Fibroblast of lung (primary cell): ENCODE measurements at places on chromosomes 4 and X. TPM values are rescaled to one million over a fixed set of nuclear protein-coding genes. Genes with fewer than 3 reads are reported as not detected.
A peak's percentile ranks its signal among the peaks of the same experiment; 100 is the strongest.

RBM46 gene
- total RNA-seq: under 0.01 TPM in 1 of 2 replicates, not detected in the other

PRSS12 gene
- 27.5 and 59.9 TPM in 2 replicates for total RNA-seq

HTT gene
- total RNA-seq: 41.8 and 52.9 TPM in 2 replicates

GC gene
- total RNA-seq: not detected in 2 replicates

SYNPO2 gene
- total RNA-seq: 12.6 and 40.1 TPM in 2 replicates

GAR1 gene
- total RNA-seq: 2.5 and 2.6 TPM in 2 replicates

HTRA3 gene
- total RNA-seq: 2.6 and 2.8 TPM in 2 replicates

MAGEA8 gene
- not detected in 2 replicates for total RNA-seq

PHOX2B gene
- total RNA-seq: not detected in 2 replicates

MAGEA6 gene
- not detected in 2 replicates for total RNA-seq

- no peak for DNase-seq
These were observed 7.8 kb upstream of the RRAGB start for GRCh38 chrX:55709735-55710134.

- DNase-seq: no peak
These were observed 7.3 kb downstream of the SMR3A start for GRCh38 chr4:70367813-70368212.

GRCh38 chr4:7546809-7547367 lies 112.2 kb upstream of the PSAPL1 start:
- peak; percentile 71 for DNase-seq

- DNase-seq: no peak
These were observed 15.2 kb upstream of the GPC3 start for GRCh38 chrX:134000260-134001245.

DNA sequence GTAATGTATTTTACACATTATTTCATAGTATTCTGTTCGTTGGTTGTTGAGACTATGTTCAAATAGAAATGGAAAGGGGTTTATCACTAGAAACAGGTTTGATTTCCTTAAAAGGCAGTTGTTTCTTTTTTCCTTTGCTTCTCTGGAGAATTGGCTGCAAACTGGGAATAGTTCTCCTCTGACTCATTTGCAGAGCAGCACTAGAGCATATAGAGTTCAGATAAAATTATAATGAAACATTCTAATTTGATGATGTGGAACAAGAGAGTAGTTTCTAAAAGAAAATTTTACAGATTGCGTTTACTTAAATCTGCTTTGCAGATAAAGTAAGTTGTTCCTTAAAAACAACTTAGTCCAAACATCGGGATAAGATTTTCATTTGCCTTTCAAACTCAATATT lies 29.7 kb downstream of the SYNPO2 start:
- peak; percentile 94 for DNase-seq

GRCh38 chr4:76449833-76450232 lies 14.8 kb downstream of the SHROOM3 start:
- DNase-seq: peak; percentile 52

DNA sequence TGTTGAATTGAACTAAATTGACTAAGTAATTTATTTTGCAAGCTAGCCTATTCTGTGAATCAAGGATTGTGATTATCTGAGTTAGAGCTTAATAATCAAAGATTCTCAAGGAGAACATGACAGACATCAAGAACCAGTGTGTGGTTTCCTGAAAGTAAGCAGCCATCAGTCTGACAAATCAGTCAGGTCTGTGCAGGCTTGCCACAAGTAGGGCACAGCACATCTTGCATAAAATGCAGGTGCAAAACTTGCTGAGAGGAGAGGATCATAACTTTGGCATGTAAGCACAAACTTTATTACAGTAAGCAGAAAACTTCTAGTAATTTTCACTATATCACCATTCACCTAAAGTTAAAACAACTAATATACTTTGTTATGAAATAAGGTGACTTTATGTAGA lies 22.5 kb downstream of the FAM241A start:
- DNase-seq: no peak

GRCh38 chrX:10744007-10744406 lies 123.6 kb upstream of the MID1 start:
- no peak for DNase-seq

- no peak for DNase-seq
These were observed 841.9 kb downstream of the TRAM1L1 start for GRCh38 chr4:116243431-116243830.

DNA sequence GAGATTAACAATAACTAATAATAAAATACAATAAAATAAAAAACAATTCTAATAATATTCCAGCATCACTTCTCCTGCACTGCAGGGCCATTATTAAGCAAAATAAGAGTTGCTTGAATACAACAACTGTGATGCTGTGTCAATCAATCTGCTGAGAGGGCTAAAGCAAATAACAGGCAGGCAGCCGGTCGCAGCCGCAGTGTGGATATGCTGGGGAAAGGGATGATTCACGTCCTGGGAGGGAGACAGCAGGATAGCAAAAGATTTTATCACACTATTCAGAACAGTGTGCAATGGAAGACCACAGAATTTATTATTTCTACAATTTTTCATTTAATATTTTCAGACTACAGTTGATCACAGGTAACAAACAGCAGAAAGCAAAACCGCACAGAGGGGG lies 76.5 kb upstream of the SMARCAD1 start:
- DNase-seq: no peak

DNA sequence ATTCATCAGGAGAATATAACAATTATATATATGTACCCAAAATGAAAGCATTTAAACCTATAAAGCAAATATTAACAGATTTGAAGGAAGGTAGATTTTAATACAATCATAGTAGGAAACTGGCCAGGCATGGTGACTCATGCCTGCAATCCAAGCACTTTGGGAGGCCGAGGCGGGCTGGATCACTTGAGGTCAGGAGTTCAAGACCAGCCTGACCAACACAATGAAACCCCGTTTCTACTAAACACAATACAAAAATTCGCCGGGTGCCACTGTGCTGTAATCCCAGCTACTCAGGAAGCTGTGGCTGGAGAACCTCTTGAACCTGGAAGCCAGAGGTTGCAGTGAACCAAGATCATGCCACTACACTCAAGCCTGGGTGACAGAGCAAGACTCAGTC lies 118.3 kb downstream of the KCNIP4 start:
- DNase-seq: peak; percentile 10

DNA sequence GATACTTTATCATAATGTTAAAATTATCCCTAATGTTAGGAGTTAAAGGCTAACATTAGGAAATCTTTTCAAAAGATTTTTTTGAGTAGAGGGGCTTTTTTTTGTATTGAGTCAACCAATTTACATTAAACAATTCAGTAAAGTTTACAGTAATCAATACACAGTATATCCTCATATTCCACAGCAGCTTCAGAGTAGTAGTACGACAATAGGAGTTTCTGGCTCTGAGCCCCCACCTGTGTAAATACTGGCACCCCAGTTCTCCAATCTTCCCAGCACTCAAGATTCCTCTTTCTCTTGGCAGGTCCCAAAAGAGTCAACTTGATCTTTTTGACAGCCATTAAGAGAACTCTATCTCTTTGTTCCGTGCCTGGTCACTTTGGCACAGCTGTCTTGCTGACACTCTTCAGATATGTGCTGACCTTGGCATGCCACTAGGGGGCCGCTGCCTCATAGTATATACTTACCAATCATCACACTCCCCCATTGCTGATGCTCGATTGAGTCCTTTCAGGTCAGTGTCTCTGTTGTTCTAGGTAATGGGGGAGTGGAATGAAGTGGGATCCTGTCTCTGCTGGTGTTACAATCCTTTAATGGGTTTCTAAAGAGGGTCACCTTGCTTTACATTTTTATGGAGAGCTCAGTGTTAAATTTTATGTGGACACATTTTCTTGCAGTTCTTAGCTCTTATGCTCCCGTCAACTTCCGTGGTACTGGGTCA lies 19.5 kb upstream of the CCNI start:
- DNase-seq: peak; percentile 55

DNA sequence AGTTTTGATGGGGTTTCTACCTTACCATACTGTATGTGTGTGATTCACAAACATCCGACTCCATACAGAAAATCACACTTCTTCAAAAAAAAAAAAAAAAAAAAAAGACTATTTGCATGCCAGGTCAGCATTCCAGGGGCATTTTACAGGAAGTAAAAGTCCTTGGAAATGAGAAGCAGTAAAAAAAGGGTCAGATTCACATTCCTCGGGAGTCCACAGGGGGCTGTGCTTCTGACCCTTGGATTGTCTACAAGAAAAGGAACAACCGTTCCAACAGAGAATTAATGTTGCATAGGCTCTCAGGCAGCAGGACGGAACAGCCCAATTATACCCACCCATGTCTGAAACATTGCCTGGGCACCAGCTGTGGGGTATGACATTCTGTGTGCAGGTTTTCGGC lies 290.3 kb downstream of the LDB2 start:
- DNase-seq: peak; percentile 58

- DNase-seq: peak; percentile 96
These were observed at the start of gene GUCY1B1 for GRCh38 chr4:155758481-155759371. GUCY1B1 (plus strand) TSS chr4:155759021; CDS start chr4:155759141, 120 bp downstream.

DNA sequence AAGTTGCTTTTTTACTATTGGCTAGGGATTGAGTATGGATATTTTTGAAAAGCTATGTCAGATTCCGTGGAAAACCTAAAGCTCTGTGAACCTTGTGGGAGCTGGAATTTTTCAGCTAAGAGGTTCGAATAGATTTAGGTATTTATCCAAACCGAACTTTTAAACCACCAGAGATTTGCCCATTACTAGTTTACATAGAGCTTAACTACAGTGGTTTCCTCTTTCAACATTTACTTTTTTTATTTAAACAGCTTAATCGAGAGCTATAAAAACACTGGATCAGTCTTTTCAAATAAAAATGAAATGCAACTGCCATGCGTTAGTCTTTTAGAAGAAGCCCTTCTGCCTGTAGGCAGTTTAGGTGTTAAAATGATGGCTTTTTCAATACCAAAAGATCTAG lies 377.0 kb downstream of the RPA4 start:
- no peak for DNase-seq

- DNase-seq: peak; percentile 99
These were observed 555.6 kb downstream of the PPARGC1A start for GRCh38 chr4:23333946-23334878.

DNA sequence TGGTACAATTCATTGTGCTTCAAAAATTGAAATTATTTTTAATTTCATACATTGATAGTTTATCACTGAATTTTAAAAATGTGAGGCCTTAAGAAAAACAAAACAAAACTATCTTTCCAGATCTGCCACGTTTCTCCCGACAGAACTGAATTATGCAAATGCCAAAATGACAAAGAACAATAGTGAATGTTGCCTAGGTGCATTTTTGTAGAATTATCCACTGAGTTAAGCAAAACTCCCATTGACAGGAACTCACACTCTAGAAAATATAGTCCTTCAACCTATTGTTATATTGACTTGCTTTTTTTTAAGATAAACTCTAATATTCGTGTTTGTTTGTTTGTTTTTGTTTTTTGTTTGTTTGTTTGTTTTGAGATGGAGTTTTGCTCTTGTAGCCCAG lies 6.5 kb downstream of the PCGF3 start:
- DNase-seq: no peak

DNA sequence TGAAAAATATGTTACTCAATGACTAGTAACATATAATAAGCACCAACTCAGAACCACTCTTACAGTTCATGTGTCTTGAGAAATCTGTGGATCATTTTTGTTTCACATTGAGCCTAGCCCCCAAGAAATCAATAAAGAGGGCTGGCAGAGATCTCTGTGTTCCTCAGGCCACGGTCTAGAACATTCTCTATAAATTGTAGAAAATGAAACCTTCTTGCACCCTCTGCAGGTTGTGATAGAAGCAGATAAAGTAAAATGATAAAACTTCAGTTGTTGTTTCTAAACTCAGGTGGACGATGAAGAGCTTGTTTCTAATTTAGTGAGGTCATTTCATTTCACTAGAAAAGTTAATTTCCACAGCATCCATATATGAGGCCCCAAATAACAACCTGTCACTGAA lies 182.7 kb downstream of the KIT start:
- no peak for DNase-seq

- DNase-seq: no peak
These were observed 46.5 kb downstream of the HADH start for GRCh38 chr4:108036213-108036612.

DNA sequence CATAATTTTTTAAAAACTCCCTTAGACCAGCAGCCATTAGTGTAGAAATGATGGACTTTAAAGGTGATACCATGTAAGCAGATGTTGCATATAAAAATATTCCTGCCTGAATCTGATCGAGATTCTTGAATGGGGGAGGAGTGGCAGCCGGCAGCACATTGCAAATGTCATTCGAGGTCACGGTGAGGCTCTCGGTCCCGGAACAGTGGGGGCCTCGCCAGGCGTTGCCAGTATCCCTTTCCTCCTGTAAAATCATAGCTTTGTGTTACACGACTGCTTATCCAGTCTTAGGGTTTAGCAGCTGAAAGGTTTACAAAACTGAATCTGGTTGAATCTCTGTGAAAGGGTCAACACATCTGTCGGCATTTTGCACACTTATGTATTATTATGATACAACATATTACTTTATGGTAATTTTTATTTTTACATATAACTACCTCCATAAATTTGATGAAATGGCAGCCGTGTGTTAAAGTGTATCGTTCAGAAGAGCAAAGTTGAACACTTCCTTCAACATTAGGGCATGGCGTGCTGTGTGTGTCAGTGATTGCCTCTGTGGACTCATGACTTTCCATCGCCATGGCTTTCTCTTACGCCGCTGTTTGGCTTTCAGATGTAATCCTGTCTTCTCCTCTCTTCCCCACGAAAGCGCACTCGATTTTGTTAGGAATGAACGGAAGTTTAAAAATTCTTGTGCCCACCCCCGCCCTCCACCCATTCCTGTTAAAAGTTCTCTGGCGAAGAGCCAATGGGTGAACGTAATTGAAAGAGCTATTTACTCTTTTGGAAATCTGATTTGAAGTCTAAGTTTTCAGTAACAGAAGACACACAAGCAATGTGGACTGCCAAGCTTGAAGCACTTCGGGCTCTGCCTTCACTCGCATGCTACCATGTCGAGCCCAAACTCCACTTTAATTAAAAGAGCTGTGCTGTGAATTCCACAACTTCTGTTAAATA lies 114.8 kb downstream of the STOX2 start:
- no peak for DNase-seq

DNA sequence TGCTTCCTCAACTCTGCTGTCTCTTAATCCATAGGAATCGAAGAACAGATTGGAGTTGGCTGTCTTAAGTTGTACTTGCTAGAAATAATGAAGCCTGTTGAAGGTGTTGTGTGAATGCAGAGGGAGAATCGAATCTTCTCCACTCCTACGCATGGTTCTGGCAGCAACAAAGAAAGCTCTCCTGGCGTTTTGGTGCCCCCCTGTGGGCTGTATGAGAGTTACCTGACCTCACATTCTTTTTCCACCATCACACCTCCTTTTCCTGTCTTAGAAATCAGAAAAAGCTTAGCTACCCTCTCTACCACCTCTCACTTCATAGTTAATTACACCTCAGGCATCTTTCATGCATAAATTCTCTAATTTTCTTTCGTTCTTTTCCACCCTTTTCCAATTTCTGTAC lies 16.3 kb downstream of the KLF8 start:
- peak; percentile 19 for DNase-seq

- DNase-seq: peak; percentile 7
These were observed 420.1 kb downstream of the ZNF674 start for GRCh38 chrX:46125111-46125510.

GRCh38 chr4:169968999-169969398 lies 57.2 kb downstream of the MFAP3L start:
- no peak for DNase-seq

- no peak for DNase-seq
These were observed 99.5 kb downstream of the FMR1NB start for GRCh38 chrX:148080593-148080992.
